ENCODE measurements at places on chromosomes 2 and 18.
A peak's percentile ranks its signal among the peaks of the same experiment; 100 is the strongest.

DNA sequence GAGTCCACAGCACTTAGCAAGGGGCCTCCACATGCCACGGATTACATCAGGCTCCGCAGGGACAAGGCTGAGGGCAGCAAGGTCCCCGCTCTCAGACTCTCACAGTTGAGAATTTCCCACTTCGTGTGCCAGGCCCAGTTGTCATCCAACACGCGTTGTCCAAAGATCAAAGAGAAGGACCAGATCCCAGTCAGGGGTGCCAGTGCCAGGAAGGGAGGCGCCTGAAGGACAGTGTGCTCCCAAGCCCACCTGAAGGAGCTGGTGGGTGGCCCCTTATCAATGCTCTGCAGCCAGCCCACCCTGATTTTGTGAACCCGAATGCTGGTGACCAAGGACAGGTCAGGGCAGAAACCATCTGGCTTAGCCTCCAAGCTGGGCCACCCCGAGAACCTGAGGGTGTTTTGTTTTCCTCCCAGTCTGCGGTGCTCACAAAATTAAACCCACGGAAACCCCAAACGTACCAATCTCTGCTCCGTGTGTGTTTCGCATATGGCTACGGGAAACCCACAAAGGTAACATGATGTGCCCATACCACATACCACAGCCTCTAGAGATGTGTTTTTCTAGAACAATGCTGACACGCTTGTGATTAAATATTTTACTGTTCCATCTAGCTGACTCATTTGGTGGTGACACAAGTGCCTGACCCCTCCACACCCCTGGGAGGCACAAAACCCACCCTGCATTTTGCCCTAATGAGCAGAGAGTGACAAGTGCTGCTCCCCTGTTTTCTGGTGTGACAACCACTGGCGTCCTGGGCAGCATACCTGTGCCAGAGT is 24.5 kb downstream of the CRACDL start:
- no peak for DNase-seq

GRCh38 chr2:8876628-8877027 is 39.2 kb upstream of the KIDINS220 start:
- DNase-seq = no peak

GRCh38 chr2:124180635-124181034 is 155.5 kb downstream of the CNTNAP5 start:
- DNase-seq = no peak

GRCh38 chr2:42777883-42778805 is 14.2 kb upstream of the OXER1 start:
- DNase-seq = no peak

DNA sequence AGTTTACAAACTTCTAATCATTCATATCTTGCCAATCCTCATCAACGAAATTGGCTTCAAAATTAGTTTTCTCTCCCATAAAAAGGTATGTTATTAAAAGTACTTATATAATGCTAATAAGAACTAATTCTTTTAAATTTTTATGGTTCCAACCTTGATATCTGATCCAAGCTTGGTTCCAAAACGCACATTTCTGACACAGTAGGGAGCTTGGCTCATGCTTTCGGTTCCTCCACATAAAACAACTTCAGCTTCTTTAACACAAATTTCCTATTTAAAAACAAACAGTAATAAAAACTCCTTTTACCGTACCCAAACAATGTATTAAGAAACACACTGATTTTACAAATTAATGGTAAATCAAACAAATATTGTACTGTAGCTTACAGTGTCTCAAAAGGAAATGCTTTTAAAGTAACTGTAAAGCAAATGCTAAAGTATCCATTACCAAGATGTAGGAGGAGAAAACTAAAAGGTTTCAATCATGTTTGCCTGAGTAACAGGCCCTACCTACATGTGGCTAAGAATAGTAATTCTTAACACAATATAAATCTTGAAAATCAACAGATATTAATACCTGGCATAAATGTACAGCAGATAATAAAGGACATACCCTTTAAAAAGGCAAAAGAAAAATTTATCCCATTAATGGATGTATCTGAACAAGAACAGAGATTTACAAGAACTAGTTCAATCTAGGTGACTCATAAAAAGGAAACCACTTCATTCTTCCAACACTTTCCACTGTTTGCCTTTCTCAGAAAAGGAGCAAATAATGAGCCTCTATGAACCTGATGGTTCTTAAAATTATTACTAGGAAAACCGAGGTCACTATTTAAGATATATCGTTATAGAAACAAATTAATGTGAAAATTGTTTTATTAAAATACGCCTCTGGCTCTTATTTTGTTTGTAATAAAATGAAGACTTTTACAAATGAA is 17.5 kb downstream of the ACAA2 start:
- DNase-seq = no peak

GRCh38 chr18:40974448-40974847 is 980.6 kb upstream of the PIK3C3 start:
- no peak for DNase-seq

DNA sequence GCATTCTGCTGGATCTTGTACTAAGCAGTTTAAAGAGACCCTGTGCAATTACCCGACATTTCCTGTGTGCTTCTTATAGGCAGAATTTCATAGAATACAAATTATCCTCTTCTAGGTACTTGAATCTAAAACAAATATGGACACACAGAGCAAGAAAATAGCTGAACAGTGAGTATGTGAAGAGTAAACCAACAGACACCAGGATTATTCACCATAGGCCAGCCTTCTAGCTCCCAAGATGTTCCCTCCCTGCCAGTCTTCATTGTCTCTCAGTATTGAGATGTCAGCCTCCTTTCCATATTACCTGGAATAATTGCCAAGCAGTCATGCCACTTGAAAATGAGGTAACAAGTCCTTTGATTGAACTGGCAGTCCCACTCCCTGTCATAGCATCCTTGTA is 187.1 kb downstream of the PTPRM start:
- peak; percentile 2 for DNase-seq

GRCh38 chr2:236644067-236644466 is 74.4 kb downstream of the ACKR3 start:
- DNase-seq = no peak

DNA sequence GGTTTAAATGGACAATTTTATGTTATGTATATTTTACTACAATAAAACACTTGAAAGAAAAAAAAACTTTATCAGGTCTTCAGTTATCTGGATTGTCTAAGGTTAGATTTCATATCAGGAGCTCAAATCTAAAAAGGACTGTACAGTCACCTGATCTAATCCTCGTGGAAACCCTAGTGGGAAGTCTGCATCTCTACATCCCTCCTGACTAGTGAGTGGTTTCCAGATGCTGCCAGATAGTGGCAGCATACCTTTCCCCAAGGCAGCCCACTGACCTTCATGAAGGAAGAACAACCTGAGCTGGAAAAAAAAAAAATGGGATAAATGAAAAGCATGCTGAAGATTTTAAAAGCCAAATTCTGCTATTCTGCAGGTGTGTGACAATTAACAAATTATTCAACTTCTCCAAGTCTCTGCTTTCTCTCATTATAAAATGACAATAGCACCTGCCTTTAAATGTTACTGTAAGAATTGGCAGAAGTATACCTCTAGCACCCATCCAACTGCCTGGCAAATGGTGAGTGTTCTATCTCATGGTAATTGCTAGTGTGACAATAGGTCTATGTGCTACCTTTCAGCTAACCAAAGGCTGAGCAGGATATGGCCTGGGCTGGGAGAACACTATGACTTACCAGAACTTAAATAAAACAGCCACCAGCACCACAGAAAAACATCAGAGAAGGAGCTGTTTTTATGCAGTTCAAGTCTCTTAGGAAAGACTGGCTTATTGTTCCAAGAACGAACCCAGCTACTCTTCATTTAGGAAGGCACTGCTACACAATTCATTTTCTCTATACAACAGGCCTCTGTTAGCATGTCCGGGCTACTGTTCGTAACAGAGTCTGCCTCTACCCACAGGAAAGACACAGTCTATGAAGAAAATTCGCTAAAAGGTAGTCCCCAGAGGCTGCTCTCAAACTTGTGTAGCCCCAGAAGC is 8.6 kb downstream of the CLASP1 start:
- no peak for DNase-seq

DNA sequence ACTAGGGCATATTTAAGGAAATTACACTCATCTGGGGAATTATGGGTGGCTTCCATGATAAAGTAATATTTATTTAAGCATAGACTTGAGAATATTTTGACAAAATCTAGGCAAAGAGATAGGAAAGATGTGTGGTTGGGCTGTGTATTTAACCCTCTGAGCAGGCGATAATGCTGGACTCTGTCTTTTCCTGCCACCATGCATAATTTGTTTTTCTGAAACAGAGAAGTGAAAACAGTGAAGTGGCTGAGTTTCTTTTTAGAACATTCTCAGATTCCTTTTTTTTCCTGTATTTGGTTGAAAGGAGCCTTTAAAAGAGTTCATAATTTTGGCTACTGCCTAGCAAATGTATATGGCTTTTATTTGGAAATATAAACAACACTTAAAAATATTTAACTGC is 104.8 kb upstream of the CDH19 start:
- DNase-seq = no peak
